ENCODE measurements at places on chromosomes 12 and 14. TPM values are rescaled to one million over a fixed set of nuclear protein-coding genes. Genes with fewer than 3 reads are reported as not detected.

The NTS gene
- total RNA-seq: not detected

The MGP gene
- 282 TPM for total RNA-seq

The GPRC5D gene
- not detected for total RNA-seq

The AQP6 gene
- total RNA-seq: 0.45 TPM
